IMR-90 (cell line): ENCODE measurements at places on chromosomes 13 and 19. TPM values are rescaled to one million over a fixed set of nuclear protein-coding genes. Genes with fewer than 3 reads are reported as not detected.

Gene ERFL
- total RNA-seq = not detected in 2 replicates

Gene ZNF534
- not detected in 2 replicates for total RNA-seq

Gene PRKCG
- not detected in 2 replicates for total RNA-seq

Gene CCDC106
- 2.2 and 2.3 TPM in 2 replicates for total RNA-seq

Gene PCDH9
- 7.8 and 10.2 TPM in 2 replicates for total RNA-seq

Gene LILRA1
- not detected in 2 replicates for total RNA-seq

Gene SLC10A2
- not detected in 2 replicates for total RNA-seq

Gene ZNF473
- total RNA-seq = 10.8 and 13.3 TPM in 2 replicates

Gene CYP2A7
- not detected in 2 replicates for total RNA-seq
